ENCODE measurements at places on chromosomes 16 and 17. TPM values are rescaled to one million over a fixed set of nuclear protein-coding genes. Genes with fewer than 3 reads are reported as not detected.

The GAST gene
- total RNA-seq: not detected

The GIT1 gene
- 48.2 TPM for total RNA-seq

The HSD11B2 gene
- total RNA-seq: 0.68 TPM

The SOX9 gene
- 1.9 TPM for total RNA-seq

The CX3CL1 gene
- 2.3 TPM for total RNA-seq

The TBC1D3H gene
- total RNA-seq: not detected

The FAM234A gene
- total RNA-seq: 171 TPM

DNA sequence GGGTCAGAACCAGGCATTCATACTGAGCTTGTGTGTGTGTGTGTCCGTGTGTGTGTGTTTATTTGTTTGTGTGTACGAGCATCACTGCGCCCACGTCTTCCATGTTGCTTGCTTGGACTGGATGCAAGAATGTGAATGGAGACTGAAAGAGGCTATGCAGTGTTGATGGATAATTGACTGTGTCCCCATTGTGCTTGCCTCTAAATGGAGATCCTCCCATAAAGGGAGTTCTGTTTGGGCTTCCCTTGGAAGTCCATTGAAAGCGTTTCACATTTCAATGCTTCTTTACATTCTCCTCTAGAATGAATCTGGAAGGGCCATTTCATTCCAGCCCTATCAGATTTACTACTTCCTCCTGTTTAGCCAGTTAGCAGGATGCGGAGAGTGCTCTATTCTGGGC lies 124.0 kb downstream of the GP2 start:
- DNase-seq: no peak

GRCh38 chr17:43591779-43592562 lies 45.8 kb upstream of the ETV4 start:
- DNase-seq: no peak

- no peak for DNase-seq
These were observed 147.1 kb downstream of the PRKCA start for GRCh38 chr17:66449418-66449977.

DNA sequence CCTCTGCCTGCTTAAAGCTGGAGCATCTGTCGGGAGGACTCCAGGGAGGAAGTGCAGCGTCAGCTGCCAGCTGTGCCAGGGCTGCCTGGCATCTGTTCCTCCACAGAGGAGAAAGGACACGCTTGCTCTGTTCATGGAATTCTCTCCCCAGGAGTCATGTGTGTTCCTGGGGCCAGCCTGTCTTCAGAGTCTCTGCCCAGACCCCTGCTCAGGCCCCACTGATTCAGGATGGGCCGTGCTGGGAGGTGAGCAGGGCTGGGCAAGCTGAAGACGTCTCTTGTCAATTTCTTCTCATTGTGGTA lies 24.2 kb downstream of the CRISPLD2 start:
- no peak for DNase-seq

DNA sequence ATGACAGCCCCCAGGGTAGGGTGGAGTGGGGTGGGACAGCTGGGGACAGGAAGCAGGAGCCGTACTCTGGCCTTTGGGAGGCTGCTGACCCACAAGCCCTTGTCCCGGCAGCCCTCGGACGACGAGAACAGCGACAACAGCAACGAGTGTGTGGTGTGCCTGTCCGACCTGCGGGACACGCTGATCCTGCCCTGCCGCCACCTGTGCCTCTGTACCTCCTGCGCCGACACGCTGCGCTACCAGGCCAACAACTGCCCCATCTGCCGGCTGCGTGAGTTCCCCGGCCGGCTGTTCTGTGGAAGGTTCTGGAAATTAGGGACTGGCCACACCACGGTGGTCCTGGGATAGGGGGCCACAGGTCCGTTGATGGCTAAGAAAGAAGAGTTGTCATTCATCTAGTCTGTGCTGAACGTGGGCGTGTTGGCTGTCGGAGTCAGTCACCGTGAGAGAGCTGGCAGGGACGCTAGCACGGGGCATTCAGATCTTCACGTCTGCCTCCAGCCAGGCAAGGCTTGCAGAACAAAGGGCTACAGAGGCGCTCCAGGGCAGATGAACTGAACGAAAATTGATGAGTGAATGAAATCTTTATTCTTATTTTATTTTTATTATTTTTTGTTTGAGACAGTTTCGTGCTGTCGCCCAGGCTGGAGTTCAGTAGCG lies 19.8 kb upstream of the NUDT16L1 start:
- no peak for DNase-seq

GRCh38 chr16:73878611-73879010 lies 418.0 kb upstream of the PSMD7 start:
- DNase-seq: no peak

GRCh38 chr17:19386051-19386929 lies 700 bp downstream of the MFAP4 start:
- DNase-seq: no peak

GRCh38 chr17:75151930-75152329 lies 2.4 kb downstream of the JPT1 start:
- DNase-seq: no peak

DNA sequence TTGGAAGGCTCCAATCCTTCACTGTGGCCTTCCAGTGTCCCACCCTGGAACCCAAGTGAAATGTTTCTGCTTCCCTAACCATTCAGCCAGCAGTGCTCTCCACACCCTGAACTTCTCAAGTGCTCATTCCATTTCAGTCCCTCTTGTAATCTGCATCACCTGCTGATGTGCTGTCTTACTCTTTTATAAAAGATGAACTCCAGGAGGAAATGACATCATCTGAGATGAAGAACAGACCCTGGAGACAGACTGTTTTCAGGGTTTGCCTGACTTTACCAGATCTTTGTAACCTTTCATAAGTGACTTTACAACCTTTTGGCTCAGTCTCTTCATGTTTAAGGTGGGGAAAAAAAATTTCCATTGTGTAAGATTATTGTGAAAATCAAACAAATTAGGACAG lies 61.3 kb downstream of the CNTNAP4 start:
- no peak for DNase-seq

GRCh38 chr17:56929362-56929969 lies 15.6 kb upstream of the TRIM25 start:
- no peak for DNase-seq

- DNase-seq: no peak
These were observed 732.0 kb upstream of the KIF2B start for GRCh38 chr17:53090770-53091169.

- DNase-seq: no peak
These were observed 30.4 kb upstream of the NFAT5 start for GRCh38 chr16:69535123-69536050.

GRCh38 chr16:85554889-85555718 lies 58.0 kb upstream of the GSE1 start:
- DNase-seq: no peak

- DNase-seq: no peak
These were observed 38.9 kb upstream of the PLCG2 start for GRCh38 chr16:81740169-81740568.

DNA sequence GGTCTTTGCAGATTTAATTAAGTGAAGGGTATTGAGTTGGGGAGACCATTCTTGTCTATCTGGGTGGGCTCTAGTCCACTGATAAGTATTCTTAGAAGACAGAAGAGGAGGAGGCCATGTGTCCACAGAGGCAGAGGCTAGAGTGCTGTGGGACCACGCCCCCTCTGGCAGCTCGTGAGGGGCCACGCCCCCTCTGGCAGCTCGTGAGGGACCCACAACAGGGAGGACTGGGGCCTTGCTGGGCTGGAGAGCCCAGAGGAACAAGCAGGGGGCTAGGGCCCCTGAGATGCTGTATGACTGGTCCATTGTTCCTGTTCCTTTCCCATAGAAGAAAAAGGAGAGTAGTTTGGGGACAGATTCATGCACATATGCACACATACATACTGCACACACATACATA lies 106.8 kb downstream of the METRNL start:
- peak; percentile 78 for DNase-seq

GRCh38 chr16:85611444-85612190 lies 1.5 kb upstream of the GSE1 start:
- peak; percentile 93 for DNase-seq

DNA sequence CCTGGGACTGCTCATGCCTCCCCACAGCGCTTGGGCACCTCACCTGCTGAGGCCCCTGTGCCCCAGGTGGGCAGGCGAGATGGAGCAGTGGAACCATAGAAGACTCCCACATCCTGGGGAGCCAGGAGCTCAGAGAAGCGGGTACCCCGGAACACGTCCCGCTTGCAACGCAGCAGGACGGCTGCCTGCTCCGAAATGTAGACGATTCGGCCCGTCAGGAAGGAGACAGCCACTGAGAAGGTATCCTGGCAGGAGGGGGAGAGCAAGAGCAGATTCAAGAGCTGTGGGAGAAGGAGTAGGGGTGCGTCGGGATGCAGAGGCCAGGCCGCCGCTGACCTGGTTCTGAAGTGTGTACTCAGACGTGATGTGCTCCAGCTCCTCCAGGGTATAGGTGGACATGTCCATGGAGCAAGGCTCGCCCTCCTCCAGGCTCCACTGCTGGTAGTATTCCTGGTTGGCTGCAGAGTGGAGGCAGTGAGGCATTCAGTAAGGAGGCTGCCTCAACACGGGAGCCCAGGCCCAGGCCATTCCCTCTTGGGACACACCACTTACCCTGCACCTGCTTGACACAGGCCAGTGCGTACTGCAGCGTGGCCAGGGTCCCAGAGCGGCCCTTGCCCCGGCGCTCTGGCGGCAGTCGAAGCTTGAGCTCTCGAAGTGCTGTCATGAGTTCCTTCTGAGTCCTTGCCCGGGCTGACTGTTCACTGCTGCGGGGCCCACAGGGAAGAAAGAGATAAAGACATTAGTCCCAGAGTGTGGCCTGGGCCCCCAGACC lies 2.6 kb downstream of the PER1 start:
- no peak for DNase-seq

DNA sequence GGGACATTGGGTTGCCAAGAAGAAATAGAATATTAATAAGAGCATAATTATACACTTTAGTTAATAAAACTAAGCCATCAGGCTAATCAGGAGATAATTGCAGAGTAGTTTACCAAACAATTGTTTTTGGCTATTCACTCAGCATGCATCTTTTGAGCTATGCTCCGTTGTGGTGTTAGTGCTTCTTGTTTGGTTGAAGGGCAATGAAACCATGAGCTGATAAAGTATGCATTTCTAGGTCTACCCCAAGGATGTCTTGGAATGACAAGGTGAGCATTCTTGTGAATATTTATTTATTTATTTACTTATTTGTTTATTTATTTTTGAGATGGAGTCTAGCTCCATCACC lies 6.4 kb downstream of the HLF start:
- DNase-seq: no peak

DNA sequence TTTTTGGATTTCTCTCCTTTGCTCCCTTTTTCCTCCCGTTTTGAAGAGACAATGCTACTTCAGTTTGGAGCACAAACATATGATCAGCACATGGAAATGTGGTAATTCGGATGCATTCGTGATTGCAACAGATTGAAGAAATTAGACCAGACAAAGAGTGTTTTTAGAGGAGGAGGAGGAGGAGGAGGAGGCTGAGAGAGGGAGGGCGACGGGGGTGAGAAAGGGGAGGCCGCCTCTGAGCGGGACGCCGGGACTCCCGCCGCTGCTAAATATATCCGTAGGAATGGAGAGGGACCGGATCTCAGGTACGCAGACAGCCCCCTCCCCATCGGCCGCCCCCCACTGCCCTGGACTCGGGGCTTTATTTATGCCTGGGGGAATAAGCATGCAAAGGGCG lies 179.3 kb downstream of the SEC14L1 start:
- DNase-seq: no peak

DNA sequence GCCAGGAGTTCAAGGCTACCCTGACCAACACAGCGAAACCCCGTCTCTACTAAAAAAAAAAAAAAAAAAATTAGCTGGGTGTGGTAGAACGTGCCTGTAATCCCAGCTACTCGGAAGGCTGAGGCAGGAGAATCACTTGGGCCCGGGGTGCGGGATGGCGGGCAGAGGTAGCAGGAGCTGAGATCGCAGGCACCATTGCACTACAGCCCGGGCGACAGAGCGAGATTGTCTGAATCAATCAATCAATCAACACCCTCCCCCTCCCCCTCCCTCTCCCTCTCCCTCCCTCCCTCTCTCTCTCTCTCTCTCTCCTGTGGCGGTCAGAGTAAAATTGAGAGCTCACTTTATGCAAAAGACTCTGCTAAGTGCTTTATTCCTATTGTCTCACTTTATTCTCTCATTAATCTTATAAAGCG lies 1.2 kb downstream of the HSDL1 start:
- no peak for DNase-seq

DNA sequence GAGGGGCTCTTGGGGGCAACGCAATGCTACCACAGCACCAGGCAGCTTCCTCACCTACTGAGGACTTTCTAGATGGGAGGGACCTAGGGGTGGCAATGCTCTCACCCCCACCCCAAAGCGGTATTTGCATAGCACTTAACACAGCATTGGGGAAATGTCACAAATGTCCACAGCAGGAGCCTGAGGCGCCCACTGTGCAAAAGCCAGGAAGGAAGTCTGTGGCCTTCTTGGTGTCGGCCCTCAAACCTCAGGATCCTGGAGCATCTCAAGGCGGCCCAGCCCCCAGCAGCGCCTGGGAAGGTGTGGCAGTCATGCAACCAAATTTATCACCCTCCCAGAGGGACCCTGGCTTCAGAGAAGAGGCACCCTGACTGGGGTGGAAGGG lies 45.3 kb downstream of the WNT3 start:
- DNase-seq: no peak

DNA sequence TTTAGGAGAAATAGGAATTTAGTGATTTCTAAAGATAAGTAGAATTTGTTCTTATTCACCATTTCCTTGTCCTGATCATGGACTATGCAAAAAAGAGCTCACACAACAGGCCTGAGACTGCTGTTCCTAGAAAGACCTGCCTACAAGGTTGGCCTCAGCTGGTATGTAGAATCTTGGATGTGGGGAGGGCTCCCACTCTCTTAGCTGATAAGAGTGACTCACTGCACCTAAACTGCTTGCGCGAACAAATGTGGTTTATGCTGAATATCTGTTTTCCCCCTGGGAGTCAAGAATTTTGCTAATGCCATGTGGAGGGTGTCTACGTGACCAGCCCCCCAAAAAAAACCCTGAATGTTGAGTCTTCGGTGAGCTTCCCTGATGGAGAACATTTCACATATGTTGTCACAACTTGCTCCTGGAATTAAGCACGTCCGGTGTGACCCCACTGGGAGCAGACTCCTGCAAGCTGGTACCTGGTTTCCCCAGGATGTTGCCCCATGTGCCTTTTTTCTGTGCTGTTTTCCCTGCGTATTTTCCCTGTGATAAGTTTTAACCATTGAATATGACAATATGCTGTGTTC lies 68.8 kb upstream of the HSBP1 start:
- DNase-seq: no peak

DNA sequence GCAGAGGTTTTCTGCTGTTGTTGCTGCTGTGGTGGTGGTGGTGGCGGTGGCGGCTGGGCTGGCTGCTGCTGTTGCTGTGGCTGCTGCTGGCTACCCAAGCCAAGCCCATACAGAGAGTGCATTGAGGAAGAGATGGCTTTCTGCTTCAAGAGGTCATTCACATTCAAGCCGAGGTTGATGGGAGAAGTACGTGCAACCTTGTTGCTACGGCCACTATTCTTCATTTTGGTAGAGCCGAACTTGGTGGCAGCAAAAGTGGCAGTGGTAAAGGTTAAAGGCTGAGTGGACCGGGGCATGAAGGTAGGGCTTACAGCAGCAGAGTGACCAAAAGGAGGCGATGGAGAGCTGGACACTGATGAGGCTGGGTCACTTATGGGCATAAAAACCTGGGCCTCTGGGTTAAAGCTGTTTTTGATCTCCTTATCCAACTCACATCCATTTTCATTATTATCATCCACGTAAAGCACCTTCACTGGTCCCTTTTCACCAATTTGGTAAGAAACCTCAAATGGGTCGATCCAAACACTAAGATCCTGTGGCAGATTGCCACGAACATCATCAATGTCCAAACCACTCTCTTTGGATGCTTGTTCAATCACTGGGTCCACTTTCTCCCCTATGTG lies 2.8 kb downstream of the TOB1 start:
- peak; percentile 70 for DNase-seq

Measured in osteocyte (in vitro differentiated cells).